ENCODE measurements at places on chromosomes 16 and 17. TPM values are rescaled to one million over a fixed set of nuclear protein-coding genes. Genes with fewer than 3 reads are reported as not detected.

Gene IL17C
- polyA plus RNA-seq = not detected

Gene EPX
- polyA plus RNA-seq = not detected

Gene CCL16
- 0.29 TPM for polyA plus RNA-seq

Gene CDH1
- polyA plus RNA-seq = 0.14 TPM

Gene APOH
- polyA plus RNA-seq = 0.11 TPM

Gene KRT16
- polyA plus RNA-seq = 0.27 TPM

Gene SPATA32
- not detected for polyA plus RNA-seq

- no peak for DNase-seq
Measured at GRCh38 chr17:81712468-81713003, 452 bp downstream of the SLC25A10 start.

DNA sequence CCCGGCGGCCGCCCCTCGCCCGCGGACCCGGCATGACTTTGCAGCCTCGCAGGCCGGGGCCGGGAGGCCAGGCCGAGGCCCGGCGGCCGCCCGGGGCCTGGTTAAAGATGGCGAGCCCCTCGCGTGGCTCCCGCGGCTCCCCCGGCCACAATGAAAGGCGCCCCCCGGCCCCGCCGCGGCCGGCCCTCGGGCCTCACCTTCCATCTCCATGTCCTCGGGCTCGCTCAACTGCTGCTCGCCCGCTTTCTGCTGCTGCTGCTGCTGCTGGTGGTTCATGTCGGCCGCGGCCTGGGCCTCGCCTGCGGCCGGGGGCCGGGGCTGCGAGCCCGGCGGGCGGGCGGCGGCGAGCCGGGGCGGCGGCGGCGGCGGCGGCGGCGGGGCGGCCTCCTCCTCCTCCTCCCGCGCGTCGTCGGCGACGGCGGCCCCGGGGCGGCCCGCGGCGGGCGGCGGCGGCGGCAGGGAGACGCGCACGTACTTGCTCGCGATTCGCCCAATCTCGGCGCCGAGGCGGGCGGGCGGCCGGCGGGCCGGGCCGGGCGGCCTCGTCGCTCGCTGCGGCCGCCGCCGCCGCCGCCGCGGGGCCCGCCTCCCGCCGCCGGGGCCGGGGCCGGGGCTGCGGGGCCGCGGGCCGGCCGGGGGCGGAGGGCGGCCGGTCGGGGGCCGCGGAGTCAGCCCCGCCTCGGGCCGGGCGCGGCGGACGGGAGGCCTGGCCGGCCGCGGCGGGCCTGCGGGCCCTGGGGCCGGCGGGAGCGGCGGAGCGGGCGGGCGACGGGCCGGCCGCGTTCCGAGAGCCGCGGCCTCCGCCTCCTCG lies 491 bp downstream of the USP7 start:
- DNase-seq = no peak

DNA sequence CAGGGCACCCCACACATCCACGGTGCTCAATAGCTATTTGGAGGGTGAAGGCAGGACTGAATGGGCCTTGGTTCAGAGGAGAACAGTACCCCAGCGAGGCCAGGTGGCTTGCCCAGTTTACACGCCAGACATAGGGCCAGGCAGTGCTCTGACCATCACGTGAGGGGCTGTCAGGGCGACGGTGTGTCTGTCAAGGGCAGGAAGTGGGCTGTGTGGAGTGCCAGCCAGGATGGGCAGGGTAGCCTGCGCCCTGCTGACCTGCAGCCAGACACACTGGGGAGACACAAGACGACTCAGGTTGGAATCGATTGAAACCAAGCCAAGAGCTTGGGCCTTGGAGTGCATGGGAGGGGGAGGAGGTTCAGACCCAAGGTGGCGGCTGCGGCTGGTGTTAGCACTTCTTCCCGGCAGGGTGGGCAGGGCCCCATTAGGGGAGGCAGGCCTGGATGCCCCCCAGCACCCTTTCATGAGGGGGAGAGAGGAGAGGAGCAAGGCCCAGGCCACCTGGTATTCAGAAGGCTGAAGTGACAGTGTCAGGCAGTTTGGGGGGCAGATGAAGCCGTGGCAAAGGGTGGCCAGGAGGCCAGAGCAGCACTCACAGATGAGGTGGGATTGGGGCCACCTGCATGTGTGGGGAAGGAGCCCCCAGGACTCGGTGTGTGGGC lies 68.2 kb downstream of the SREBF1 start:
- DNase-seq = no peak

GRCh38 chr17:48357779-48358602 lies 72.0 kb downstream of the SKAP1 start:
- DNase-seq = no peak

- no peak for DNase-seq
Measured at GRCh38 chr16:22318690-22319358, 21.6 kb downstream of the POLR3E start.

DNA sequence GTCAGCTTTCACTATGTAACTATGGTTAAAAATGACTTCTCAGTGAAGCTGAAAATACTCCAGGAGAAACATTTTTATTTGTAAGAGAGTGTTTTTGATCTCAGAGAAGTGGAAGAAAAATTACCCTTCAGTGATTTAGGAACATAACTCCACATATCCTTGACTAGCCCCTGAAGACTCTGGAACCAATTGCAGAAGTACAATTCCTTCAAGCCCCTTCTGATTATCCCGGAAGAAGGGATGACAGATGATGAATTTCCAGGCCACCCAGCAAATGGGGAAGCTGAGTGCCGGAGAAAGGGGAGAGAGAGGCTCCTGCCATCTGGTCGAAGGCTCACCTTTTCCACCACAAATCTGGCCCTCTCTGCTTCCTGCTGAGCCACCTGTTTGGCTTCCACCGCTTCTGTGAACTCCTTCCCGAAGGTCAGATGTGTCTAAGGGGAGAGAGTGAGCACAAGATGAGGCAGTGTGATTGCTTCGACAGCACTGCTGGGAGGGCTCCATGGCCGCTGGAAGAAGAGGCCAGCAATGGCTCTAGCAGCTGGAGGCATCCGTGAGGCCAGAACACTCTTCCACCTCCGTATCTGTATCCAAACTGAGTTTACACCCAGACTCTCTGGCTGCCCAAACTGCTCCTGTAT lies 8.1 kb downstream of the PHB1 start:
- no peak for DNase-seq

DNA sequence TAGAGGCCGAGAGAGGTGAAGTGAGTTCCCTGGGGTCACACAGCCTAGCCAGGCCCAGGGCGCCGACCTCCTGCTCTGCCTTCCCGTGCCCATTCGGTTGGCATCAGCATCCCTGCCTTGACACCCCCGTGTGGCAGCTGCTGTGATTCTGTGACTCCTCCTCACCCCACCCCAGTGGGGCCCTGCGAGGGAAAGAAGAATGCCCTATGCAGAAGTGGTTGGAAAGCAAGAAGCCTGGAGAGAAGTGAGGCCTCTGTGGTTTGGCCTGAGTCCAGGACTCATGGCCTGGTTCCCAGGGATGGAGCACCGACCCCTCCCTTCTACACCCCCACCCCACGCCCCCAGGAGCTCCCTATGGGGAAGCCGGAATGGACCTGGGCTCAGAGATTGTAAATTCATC lies 296.2 kb downstream of the SEC14L1 start:
- DNase-seq = peak; percentile 66

DNA sequence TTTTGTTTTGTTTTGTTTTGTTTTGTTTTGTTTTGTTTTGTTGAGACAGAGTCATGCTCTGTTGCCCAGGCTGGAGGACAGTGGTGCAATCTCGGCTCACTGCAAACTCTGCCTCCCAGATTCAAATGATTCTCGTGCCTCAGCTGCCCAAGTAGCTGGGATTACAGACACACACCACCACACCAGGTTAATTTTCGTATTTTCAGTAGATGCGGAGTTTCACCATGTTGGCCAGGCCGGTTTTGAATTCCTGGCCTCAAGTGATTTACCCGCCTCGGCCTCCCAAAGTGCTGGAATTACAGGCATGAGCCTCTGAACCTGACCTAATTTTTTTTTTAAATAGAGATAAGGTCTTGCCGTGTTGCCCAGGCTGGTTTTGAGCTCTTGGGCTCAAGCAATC lies 46.5 kb downstream of the CACNG3 start:
- DNase-seq = no peak

- no peak for DNase-seq
Measured at GRCh38 chr17:16900288-16900882, 71.5 kb downstream of the TNFRSF13B start.

- DNase-seq = no peak
Measured at GRCh38 chr17:42917236-42917603, 16.6 kb downstream of the G6PC1 start.

DNA sequence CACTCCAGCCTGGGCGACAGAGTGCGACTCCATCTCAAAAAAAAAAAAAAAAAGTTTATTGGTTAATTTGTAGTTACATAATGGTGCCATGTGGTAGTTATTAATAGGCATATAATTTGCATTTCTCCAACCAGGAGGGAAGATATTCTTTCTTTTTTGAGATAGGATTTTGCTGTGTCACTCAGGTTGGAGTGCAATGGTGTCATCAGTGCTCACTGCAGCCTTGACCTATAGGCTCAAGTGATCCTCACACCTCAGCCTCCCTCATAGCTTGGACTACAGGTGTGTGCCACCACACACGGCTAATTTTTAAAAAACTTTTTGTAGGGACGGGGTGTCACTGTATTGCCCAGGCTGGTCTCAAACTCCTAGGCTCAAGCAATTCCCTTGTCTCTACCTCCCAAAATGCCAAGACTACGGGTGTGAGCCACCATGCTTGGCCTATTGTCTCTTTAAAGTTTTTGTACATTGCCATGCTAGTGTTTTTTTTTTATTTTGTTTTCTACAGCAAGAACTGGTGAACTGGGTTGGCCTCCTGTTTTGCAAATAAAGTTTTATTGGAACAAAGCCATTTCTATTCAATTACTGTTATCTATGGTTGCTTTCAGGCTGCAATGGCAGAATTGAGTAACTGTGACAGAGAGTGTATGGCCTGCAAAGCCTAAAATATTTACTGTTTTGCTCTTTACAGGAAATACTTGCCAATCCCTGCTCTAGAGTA lies 11.9 kb downstream of the SNX29 start:
- DNase-seq = no peak

- no peak for DNase-seq
Measured at GRCh38 chr17:2898255-2898926, 102.2 kb downstream of the RAP1GAP2 start.

GRCh38 chr17:4236456-4236855 lies 27.3 kb downstream of the ANKFY1 start:
- DNase-seq = no peak

- DNase-seq = no peak
Measured at GRCh38 chr16:9666834-9667480, 515.3 kb downstream of the GRIN2A start.

DNA sequence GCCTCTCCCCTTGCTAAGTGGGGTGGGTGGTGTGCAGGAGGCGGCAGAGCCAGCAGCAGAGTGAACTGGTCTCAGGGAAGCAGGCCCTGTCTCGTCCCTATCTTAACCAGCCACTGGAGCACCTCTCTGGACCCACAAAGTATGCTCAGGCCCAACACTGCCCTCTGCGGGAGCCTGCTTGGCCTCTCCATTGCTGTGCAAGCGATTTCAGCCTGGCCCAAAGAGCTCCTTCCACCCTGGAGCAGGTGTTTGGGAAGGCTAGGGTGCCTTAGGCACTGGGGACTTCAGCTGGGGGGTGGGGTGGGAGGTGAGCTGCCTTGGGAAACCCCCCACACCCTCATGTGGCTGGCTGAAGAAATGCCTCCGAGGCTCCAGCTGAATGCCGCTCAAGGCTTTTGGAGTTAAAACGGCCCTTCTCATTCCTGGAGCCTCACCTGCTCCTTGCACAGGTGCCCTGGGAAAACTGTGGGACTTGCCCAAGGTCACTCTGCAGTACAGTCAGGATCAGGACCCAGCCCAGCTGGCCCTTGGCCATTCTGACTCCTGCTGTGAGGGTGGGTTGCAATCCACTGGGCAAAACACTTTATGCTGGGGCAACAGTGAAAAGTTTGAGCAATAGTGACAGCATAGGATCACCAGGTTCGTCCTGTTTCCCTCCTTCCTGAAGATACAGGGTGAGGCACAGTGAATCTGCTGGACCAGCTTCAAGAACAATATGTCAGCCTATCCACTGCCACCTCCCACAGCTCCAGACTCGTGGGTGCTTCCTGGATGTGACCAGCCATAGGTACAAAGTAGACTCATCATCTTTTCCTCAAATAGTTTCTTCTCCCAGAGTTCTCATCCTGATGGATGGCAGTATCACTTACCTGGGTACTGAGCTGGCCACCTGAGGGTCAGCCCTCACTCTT lies 5.9 kb upstream of the UBE2O start:
- DNase-seq = peak; percentile 74

DNA sequence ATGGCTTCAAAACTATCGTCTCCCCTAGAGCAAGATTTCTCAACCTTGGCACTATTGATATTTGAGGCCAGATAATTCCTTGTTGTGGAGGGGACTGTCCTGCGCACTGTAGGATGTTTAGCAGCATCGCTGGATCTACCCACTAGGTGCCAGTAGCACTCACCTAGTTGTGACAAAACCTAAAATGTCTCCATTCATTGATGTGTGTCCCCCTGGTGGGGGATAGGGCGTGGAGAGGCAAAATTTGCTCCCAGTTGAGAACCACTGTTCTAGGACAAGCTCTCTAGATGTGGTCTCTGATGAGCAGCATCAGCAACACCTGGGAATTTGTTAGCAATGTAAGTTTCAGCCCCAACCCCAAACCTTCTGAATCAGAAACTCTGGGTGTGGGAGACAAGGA lies 259.0 kb downstream of the XYLT1 start:
- DNase-seq = no peak

- DNase-seq = no peak
Measured at GRCh38 chr17:35051579-35052240, 11.8 kb downstream of the RFFL start.

- peak; percentile 85 for DNase-seq
Measured at GRCh38 chr17:50272711-50273653, 1.3 kb upstream of the TMEM92 start.

DNA sequence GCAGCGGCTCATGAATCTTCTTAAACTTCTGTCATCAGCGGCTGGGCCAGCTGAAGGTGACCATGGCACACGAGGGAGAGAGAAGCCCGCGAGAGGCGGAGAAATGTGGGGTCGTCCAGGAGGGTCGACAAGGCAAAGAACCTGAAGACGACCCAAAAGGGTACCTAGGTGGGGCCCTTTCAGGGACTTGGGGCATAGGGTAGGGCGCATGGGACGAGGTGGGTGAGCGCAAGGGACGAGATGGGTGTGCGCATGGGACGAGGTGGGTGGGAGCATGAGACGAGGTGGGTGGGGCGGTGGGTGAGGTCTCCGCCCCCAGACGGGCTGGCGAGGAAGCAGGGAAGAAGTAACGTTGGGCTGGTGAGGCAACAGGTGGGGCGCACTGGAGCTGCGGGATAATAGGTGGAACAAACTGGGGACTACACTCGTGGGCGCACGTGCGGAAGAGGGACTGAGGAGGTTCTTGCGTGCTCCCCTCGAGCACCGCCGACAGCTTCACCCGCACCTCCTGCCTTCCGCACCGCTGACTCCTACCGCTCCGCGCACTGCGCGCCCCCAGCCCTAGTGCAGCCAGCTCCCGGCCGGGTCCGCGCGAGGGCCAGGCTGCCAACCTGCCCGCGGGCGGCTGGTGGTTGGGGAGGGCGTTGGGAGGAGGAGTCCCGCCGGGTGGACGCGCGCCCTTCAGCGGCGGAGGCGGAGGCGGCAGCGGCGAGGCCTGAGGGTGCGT lies 23.2 kb upstream of the CRYM start:
- DNase-seq = peak; percentile 70

GRCh38 chr17:49952209-49952911 lies 16.6 kb upstream of the DLX4 start:
- peak; percentile 92 for DNase-seq
